ENCODE measurements at places on chromosomes 1 and 21. TPM values are rescaled to one million over a fixed set of nuclear protein-coding genes. Genes with fewer than 3 reads are reported as not detected.

DNA sequence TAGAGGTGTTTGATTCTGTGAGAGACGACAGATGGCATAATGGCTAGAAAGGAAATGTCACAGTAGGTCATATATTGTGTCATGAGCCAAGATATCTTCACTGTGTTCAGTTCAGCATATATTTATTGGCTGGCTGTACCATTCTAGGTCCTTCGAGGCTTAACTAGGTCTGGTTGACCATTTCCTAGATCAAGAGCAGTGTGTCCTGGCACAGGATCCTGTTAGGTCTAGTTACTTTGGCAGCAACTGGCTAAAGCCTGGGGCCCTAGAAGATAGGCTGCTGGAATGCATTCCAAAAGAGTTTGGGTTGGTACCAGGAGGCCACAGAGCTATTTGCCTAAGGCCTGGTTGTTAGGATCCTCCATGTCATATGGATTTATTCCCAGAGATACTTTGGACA, 20.9 kb downstream of the ZBTB40 start:
- no peak for DNase-seq

DNA sequence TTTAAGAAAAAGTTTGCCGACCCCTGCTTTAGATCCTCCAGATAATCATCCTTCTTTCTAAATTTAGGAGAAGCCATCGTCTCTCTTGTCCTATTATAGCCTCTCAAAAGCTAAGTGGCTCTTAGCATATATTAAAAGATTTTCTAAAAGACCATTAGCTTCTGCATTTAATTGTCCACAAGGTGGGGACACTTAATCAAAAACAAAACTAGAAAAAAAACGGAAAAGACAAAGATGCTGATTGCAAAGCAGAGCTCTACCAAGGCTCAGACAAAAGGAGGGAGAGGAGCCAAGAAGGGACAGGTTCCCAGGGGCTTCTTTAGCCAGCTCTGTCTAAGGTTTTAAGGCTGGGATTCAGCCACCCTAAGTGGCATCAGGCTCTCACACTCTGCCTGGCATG, 128.3 kb upstream of the HMGB4 start:
- DNase-seq: no peak

DNA sequence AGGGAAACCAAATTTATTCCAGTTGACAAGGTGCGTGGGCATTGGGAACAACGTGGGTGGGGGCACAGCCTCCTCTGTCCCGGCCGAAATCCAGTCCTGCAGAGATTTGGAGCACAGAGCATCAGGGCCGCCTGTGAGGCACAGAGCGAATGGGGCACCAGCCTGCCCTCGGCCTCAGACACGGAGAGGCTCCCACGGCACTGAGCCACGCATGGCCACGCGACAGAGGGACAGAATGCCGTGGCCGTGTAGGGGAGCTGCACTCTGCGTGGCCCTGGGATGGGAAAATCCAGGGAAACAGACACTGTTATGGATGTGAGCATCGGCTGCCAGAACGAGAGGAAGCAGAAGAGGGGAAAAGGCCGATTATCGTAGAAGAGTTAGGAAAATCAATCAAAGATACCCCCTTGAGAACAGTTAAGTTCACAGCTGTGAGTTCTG, 13.5 kb upstream of the C1orf159 start:
- DNase-seq: no peak

DNA sequence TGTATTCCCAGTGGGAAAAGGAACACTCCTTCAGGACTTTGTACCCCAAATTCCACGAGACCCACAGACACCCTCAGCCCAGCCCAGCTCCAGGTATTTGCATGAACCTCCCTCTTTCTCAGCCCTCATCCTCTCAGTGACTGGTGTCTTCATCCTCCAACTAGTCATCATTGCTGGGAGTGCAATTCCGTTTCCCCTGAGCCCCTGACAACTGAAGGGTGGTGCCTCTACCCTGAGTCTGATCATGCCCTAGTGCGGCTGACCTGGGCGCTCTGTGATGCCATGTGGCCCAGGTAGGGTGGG, 3.8 kb upstream of the ZNF692 start:
- no peak for DNase-seq

GRCh38 chr1:34711485-34711884, 43.4 kb upstream of the GJB5 start:
- DNase-seq: no peak

DNA sequence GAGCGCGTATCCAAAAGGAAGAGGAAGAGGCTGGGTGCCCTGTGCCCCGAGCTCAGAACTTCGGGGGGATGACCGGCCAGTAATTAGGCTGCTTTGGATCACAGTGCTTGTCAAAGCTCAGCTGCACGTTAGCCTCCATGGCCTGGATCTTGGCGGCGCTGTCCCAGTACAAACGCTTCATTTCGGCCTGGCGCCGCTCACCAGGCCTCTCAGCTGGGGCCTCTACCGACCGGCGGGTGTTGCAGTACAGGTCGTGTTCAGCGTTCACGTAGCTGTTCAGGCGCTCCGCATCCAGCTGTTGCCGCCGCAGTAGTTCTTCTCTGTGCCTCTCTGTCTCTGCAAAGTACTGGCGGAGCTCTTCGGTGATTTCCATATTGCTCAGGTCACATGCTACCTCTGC, 1.4 kb upstream of the ZNF326 start:
- DNase-seq: no peak

- DNase-seq: no peak
These were observed 18.7 kb upstream of the ZNF362 start for GRCh38 chr1:33237579-33237978.

- no peak for DNase-seq
These were observed at the start of gene UAP1 for GRCh38 chr1:162561616-162562469. Gene UAP1 (plus strand): TSS chr1:162561722. CDS start chr1:162566069, 4,347 bp downstream.

DNA sequence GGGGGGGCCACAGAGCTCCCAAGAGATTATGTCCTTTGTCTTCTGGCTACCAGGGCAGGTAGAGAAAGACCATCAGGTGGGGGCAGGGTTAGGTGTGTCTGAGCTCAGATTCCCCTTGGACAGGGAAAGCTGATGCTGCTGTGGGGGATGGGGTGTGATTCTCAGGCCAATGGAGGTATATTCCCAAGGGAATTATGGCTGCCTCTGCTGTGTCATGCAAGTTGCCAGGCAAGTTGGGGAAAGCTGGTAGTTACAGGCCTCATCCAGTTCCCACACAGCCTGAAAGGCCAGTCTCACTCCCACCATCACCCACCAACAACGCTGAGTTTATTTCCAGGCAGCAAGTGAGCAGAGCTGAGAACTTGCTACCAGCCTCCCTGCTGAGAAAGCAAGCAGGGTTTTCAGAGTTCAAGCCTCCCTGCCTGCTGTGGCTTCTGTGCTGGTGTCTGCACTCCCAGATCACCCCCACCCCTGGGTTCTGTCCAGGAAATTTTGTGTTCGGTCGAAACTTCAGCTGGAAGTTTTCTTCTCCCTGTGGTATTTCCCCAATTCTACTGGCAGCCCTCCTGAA, 21.3 kb downstream of the IFI16 start:
- peak; percentile 3 for DNase-seq

GRCh38 chr1:93607814-93608186, 73.8 kb downstream of the BCAR3 start:
- no peak for DNase-seq

- DNase-seq: no peak
These were observed at the start of gene SLC37A1 for GRCh38 chr21:42513151-42513984. Gene SLC37A1 (plus strand): TSS chr21:42513852. CDS start chr21:42518455, 4,603 bp downstream.

DNA sequence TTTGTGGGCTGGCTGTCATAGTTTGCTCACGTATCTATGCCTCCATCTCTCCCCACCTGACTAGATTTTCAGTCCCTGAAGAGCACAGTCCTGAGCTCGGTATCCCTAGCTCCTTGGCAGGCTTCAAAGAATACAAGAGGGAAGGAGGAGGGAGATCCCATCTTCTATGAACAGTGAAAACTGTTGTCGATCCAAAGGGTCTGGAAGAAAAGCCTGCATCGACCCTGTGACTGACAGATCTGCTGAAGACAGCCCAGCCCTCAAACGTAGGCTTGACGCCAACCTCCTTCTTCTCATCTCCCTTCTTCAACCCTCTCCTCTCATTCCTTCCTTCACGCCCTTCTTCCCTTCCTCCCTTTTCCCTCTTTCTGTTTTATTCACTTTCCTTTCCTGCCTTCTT, 13.3 kb upstream of the ADORA1 start:
- DNase-seq: no peak

- DNase-seq: no peak
These were observed 267.4 kb downstream of the KCNH1 start for GRCh38 chr1:210866532-210866931.

DNA sequence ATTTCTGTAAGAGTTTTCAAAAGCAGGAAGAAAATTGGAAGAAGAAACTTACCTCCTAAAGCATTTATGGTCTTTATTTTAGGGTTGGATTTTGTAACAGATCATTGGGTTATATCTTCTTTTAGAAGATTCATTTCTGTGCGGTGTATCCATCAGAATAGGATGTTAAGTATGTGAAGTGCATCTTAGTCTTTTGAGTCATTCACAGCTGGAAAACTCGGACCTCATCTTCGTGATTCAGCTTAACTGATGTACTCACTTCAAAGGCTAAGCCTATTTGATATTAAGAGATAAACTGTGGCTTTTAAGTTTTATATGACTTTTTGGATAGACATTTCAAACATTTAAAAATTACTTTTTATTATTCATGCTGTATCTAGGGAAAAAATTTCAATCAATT, 56.3 kb downstream of the GIPC2 start:
- DNase-seq: peak; percentile 82

- DNase-seq: no peak
These were observed 17.9 kb downstream of the MRAP start for GRCh38 chr21:32316361-32317215.

DNA sequence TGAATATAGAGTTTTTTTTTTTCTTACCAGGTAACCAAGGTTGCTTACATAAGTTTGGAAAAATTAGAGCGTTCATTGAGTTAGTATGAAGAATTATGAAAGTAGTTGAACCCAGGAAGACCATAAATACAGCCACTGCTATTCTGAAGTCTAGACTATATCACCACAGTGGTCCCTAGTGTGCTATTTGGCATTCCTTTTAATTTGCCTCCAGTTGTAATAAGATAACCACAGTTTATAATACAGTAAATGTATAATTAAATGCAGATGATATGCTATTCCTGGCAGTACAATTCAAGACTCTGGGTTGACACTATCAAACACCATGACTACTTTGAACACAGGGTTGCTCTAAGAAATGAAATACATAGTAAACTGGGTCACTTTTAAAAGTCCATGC, 270.5 kb downstream of the BRINP2 start:
- DNase-seq: no peak

GRCh38 chr1:161421456-161421855, 53.8 kb upstream of the CFAP126 start:
- no peak for DNase-seq

DNA sequence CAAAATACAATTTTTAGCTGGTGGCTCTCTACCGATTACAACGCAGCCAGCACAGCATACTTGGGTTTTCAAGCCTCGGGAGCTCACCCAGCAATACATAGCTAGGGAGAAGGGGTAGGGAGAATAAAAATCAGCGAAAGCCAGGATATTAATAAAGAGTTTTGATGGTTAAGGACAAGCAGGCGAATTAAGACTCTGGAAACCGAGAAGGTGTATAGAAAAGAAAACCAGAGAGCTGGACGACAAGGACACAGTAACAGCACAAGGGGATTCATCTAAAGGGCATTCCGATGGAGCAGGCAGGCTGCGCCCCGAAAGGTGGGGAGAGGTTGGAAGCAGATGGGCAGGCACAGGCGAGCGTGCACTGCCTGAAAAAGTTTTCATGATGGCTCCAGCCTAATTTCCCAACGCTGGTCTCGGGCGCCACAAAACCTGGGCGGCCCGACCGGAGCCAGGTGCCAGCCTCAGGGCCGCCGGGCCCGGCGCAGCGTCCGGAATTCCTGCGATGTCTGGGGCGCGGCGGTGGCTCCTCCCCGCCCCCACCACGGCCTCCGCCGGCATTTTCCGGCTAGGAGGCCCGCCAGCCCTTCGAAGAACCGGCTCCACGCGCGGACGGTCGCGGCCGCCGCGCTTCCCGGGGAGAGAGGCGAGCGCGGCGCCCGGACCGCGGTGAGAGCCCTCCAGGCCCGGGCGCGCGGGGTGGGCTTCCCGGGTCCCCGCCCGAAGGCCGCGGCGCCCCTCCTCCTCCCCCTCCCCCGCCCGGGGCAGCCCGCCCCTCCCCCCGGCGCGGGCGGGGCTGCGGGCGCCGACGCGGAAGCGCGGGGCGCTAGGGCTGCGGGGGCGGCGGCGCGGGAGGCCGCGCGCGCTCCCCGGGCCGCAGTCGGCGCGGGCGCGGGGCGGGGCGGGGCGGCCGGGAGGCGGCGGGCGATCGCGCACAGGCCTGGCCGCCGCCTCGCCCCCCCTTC, 774 bp upstream of the DYRK1A start:
- DNase-seq: peak; percentile 81

GRCh38 chr1:87939444-87939843, 610.8 kb downstream of the LMO4 start:
- DNase-seq: no peak

GRCh38 chr1:194338241-194338948, 1152.0 kb upstream of the B3GALT2 start:
- DNase-seq: peak; percentile 24

GRCh38 chr1:167782946-167783345, 61.2 kb downstream of the MPZL1 start:
- no peak for DNase-seq

DNA sequence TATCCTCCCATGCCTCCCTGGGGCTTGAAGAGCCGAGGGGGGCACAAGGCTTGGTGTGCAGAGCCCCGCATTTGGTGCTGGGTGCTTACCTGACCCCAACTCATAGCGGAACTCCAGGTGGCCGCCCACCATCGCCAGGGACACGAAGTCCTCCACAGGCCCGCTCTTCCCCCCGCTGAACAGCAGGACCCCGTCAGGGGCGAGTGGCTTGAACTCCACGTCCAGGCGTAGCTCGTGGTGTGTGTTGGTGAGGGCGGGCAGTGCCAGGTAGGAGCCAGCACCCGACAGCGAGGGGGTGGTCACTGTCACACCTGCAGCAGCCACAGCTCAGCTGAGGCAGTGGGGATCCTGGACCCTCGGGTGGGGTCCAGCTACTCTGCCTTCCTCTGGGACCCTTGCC, 17.2 kb downstream of the LDLRAD2 start:
- DNase-seq: no peak

DNA sequence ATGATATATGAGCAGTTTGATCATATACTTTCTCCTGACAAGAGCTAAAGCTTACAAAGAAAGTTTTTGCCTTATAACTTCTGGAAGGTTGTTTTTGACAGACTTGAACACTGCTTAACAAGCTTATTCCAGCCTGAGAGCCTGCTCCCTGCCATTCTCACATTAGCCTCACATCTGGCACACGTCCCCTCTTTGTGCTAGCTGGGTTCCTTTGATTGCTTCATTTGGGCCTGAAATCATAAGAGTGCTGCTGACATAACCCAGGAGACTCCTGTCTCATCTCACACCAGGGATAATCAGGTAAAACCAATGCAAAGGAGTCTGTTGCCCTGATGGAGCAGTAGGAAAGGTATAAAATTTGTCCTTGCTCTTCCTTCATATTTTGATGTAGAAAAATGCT, 1411.7 kb upstream of the B3GALT2 start:
- no peak for DNase-seq

- DNase-seq: no peak
These were observed 23.8 kb downstream of the FH start for GRCh38 chr1:241495741-241496140.

The CD84 gene
- not detected for total RNA-seq

The MYBPH gene
- 2,440 TPM for total RNA-seq

The MIGA1 gene
- total RNA-seq: 9.6 TPM

The S100A1 gene
- total RNA-seq: 3.3 TPM

The LHX4 gene
- total RNA-seq: 0.40 TPM

The LCE1A gene
- not detected for total RNA-seq

The PAQR6 gene
- total RNA-seq: 1.1 TPM

The RABIF gene
- total RNA-seq: 7.5 TPM
